ENCODE measurements at places on chromosomes 5 and 9. TPM values are rescaled to one million over a fixed set of nuclear protein-coding genes. Genes with fewer than 3 reads are reported as not detected.

- no peak for DNase-seq
Observed at GRCh38 chr5:92494508-92494907, 1086.5 kb downstream of the NR2F1-AS1 start.

DNA sequence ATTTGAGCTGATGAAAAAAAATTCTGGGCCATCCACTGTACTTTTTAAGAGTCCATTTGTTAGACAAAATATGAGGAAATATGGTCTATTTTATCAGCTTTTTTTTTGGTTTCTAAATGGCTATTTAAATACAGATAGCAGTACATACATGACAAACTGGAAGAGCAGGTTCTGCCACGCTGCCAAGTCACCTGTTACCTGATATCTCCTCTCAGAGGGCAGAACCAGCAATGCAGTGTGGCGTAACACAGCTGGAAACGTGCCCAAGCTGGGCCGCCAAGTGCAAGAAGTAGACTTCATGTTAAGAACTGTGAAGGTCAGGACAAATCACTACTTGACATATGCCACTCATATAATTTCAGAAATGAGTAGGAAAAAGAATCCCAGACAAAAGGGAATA lies 8.1 kb downstream of the MCIDAS start:
- DNase-seq: no peak

- DNase-seq: no peak
Observed at GRCh38 chr5:146770980-146771379, 107.6 kb downstream of the PPP2R2B start.

- DNase-seq: peak; percentile 90
Observed at GRCh38 chr9:12955510-12956163, 180.8 kb downstream of the LURAP1L start.

Gene LECT2
- total RNA-seq: not detected

Measured in endodermal cell (in vitro differentiated cells).